ENCODE measurements at places on chromosomes 4 and X.

DNA sequence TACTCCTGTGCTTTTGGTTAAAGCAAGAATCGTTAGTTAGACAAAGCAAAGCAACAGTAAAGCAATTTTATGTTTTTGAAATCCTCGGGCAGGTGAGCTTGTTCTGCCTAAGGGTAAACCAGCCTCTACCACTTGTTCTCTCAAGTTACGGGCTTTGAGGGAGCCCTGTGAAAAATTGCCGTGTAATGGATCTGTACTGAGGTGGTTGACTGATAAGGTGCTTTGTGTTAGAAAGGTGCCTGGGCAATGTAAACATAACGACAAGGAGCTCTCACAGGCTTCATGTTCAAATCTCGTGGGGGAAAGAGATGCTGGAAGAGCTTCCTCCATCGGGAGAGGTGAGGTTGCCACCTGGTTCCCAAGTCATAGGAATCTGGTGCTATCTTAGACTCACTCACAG lies 111.8 kb downstream of the TRAPPC11 start:
- no peak for DNase-seq

DNA sequence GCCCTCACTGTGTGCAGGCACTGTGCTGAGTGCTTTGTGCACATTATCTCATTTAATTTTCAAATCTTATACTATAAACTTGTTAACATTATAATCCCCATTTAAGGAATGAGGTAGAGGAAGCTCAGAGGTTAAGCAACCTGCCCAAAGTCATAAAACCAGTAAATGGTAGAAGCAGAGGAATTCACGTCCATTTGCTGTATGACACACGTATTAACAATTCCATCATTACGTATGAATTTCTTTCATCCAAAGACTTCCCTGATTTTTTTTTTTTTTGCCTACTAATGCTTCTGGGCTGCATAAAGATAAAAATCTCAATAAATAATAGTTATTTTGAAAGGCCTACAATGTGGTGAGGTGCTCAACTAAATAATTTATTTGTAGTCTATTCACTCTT lies 64.5 kb upstream of the H2AZ1 start:
- DNase-seq = no peak

- no peak for DNase-seq
These were observed 55.1 kb upstream of the INPP4B start for GRCh38 chr4:142901166-142901662.

GRCh38 chrX:112704187-112704586 lies 24.4 kb upstream of the LHFPL1 start:
- DNase-seq = no peak

DNA sequence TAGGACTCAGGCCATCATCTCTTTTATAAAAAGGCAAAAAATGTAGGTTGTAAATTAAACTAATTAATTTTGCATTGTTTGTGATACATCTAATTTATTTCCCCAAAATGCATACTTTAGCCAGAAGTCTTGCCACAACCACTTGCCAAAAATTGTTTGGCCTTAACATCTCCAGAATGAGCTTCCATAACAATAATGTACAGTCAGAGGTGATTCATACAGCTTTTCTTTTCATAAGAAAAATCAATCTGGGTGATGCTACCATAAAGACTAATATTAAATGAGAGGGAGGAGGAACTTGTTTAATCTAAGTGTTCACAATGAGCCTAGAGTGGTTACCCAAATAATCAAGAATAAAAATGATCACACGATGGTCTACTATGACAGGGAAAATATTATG lies 59.3 kb downstream of the AMMECR1 start:
- DNase-seq = no peak
